ENCODE measurements at places on chromosomes 4 and X.

DNA sequence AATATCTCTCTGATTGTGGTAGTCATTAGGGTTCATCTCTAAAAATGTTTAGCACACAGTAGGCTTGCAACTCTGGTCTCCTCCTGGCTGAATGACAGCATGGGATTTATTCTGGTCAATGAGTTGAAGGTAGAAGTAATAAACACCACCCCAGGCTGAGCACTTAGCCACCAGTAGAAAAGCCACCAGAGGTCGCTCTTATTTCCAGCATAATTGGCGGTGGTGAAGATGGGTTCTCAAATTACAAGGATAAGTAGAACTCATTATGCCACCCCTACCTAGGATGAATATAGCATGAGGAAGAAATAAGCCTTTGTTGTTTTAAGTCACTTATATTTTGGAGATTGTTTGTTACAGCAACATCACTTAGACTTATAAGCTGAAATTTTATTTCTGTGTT lies 302.7 kb downstream of the GPM6A start:
- no peak for DNase-seq

DNA sequence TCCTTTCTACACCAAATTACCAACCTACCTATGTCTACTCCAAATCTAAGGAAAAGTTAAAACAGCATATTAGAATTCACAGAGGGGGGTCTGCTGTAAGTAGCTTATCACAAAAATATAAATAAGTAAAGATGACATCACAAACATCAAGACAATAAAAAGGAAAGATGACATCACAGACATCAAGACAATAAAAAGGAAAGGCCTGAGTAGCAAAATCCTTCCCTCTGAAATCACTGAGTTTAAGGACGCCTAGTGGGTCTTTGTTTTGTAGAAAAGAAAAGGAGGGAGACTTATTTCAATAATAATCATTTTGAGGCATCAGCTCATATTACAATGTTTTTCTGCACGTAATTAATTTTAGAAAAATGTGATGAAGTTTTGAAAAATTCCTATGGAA lies 707.0 kb upstream of the GRID2 start:
- no peak for DNase-seq

GRCh38 chrX:8730812-8731558 lies 952 bp downstream of the ANOS1 start:
- DNase-seq: no peak

DNA sequence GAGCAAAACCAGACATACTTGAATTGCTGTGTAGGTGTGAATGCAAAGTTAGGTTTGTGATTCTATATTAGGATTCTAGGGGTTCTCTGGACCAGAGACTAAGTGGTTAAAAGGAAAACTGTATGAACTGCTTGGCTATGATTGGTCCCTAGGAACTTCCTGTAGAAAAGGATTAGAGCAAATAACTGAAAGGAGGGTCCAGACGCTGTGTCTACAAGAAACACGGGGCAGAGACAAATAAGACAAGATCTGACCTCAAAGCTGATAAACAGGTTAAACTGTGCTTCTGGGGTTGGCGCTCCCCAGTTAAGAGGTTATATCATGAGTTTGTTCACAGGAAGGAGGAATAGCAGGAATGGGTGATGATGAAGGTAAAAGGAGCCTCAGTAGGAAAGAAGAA lies 183.6 kb downstream of the MGST2 start:
- DNase-seq: no peak

- DNase-seq: no peak
Measured at GRCh38 chrX:136779346-136779781, 1.4 kb downstream of the ARHGEF6 start.

- DNase-seq: no peak
Measured at GRCh38 chr4:10582059-10582686, 102.4 kb downstream of the CLNK start.

GRCh38 chrX:13411496-13412207 lies 91.8 kb upstream of the ATXN3L start:
- DNase-seq: no peak

DNA sequence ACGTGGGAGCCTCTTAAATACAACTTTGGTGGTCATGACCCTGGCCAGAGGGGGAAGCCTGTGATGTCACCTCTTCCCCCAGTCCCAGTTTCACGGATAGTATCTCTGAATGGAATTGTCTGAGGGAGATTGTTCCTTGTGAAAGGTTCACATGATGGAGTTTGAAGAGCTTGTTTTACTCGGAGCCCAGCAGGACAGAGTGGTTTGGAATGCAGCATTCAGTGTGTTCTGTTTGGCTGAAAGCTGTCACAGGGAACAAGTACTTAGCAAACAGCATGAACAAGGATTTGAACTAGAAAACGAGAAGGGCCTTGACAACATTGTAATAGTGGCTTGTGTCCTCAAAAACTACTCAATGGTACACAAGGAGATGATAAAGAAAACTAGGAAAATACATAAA lies 133.9 kb upstream of the CXorf66 start:
- DNase-seq: no peak

GRCh38 chrX:74781507-74782034 lies 143.7 kb downstream of the NEXMIF start:
- no peak for DNase-seq

DNA sequence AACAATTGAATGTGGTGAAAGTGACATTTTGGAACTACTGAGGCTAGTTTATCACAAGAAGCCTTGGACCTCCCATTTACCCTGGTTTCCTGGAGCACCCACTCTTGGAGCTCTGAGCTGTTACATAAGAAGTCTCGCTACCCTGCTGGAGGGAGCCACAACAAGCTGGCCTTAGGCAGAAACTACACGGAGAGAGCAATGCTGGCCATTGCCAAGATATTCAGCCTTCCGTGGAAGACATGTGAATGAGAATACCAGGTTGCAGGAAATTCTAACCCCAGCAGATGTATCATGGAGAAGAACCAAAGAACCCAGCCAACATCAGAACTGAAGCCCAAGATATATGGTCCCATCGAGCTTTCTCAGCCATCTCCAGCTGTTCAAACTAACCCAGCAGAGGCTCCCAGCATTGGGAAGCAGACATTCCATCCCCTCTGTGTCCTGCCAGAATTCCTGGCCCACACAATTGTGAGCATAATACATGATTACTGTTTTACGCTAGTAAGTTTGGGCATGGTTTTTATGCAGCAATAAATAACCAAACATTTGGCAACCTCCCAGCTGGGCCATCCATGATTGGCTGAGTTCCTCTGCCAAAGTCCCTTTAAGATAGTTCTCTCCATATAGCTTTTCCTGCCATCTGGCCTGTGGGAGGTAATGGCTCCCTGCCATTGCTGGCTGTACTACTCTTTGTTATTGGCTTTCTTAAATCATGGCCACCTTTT lies 17.9 kb upstream of the PDE5A start:
- no peak for DNase-seq

DNA sequence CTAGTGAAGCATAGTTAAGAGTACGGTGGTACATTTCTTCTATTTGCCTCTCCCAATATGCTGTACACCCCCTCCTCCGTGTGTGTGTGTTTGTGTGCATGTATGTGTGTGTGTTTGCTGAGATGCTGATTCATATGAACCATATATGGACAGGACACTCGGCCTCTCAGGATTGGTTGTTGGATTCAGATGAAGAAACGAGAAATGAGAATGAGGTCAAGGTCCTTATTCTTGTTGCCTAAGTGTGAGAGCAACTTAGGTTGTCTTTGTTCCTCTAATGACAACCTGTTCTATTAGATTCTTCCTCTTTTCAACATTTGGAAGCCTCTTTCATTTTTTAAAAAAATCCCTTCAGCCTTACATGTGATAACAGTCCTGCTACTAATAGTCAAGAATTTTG lies 1387.6 kb downstream of the STIM2 start:
- DNase-seq: no peak

- no peak for DNase-seq
Measured at GRCh38 chr4:5378002-5378401, 326.7 kb downstream of the STK32B start.

DNA sequence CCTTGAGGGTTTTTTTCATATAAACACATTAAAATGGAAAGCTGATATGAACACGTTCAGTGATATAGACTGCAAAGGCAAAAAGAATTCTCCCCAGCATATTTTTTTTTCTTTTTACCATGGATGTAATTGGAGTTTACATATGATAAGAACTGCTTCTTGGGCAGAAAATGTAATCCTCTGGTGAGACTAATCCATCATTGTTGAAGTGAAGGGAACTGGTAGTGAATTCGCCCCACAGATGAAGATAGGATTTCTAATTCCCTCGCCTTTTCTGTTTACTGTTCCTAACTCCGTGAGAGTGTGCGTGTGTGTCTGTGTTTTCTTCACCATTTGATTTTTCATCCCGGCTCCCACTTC lies 88.9 kb downstream of the GPR143 start:
- no peak for DNase-seq

DNA sequence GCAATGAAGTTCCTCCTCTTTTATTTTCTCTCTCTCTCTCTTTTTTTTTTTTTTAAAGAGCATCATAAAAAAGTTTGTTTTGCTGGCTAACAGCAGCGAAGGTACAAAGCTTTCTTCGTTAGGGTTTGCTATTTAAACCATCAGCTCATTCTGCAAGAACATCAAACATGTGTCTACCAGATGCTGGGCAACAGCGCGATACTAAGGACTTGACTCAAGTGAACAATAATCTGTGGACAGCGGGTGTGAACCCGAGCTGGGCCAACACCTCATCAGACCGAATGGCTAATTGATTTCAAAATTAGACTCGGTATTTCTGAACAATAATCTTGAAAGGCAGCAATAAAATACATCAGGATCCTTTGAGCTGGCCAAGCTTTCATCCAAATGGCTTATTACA lies 246.4 kb downstream of the FBXO8 start:
- no peak for DNase-seq

GRCh38 chrX:23820235-23820782 lies 37.3 kb downstream of the SAT1 start:
- no peak for DNase-seq

GRCh38 chrX:34810364-34810763 lies 132.2 kb upstream of the FAM47B start:
- DNase-seq: no peak

DNA sequence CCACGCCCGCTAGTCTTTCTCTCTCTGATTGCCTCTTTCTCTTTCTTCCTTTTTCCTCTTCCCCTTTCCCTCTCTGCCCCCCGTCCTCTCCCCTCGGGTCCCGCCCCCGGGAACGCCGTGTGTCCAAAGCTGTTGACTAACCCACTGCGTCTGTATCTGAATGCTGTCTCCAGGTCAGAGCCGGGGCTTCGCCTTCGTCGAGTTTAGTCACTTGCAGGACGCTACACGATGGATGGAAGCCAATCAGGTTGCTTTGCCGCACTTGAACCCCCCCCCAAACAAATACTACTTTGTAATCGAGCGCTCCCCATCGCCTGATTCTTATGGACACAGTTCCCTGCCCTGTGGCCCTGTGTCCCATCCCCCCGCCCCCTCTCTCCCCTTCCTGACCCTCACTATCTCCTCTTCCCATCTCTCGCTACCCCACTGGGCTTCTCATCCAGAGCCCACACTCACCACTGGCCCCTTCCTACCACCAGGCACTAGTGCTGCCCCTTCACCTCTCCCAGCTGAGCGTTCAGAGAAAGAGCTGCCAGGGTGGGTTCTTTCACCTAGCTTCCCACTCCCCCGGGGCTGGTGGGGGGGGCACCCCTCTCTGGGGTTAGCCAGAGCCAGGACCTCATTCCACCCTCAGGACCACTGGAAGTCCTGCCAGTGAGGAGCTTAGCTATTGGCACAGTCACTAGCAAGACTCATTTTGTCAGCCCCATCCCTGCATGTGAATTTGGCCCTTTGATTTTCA lies 18.6 kb upstream of the UBA1 start:
- DNase-seq: no peak

- DNase-seq: no peak
Measured at GRCh38 chr4:96173756-96174155, 333.9 kb downstream of the PDHA2 start.

GRCh38 chrX:15737190-15737958 lies 696 bp upstream of the CA5B start:
- DNase-seq: no peak

DNA sequence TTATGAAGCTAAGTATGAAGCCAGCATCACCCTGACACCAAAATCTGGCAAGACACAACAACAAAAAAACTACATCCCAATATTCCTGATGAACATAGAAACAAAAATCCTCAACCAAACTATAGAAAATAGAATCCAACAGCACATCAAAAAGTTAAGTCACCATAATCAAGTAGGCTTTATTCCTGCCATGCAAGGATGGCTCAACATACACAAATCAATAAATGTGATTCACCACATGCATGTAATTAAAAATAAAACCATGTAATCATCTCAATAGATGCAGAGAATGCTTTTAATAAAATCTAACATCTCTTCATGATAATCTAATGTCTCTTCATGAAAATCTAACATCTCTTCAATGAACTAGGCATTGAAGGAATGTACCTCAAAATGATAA lies 249.4 kb upstream of the GK2 start:
- DNase-seq: no peak

Data from activated T-helper 9 cell treated with anti-CD3 and anti-CD28 coated beads, Interleukin-2, amount 50 U/mL, for 16 hours (primary cell).